ENCODE measurements at places on chromosomes 6 and 20. TPM values are rescaled to one million over a fixed set of nuclear protein-coding genes. Genes with fewer than 3 reads are reported as not detected.
A peak's percentile ranks its signal among the peaks of the same experiment; 100 is the strongest.

GRCh38 chr20:53748821-53749421, 155.3 kb upstream of the ZNF217 start:
- H3K4me3 ChIP-seq = no peak overlapping the region
- H3K4me1 ChIP-seq = peaks cover 8% of the 10 kb centered on the region
- no peak for DNase-seq
- H3K27me3 ChIP-seq = no peaks in the 10 kb centered on the region
- H3K36me3 ChIP-seq = no peaks in the 10 kb centered on the region

- DNase-seq = no peak
- H3K4me1 ChIP-seq = no peaks in the 10 kb centered on the region
- H3K36me3 ChIP-seq = no peaks in the 10 kb centered on the region
- no peak overlapping the region for H3K27ac ChIP-seq
- H3K4me3 ChIP-seq = no peak overlapping the region
These were observed 161.5 kb upstream of the POU3F2 start for GRCh38 chr6:98672681-98673475.

GRCh38 chr20:4607287-4607713, 114.4 kb upstream of the PRND start:
- no peaks in the 10 kb centered on the region for H3K36me3 ChIP-seq
- no peak overlapping the region for H3K27ac ChIP-seq
- peak; percentile 44 for DNase-seq
- no peaks in the 10 kb centered on the region for H3K27me3 ChIP-seq
- no peaks in the 10 kb centered on the region for H3K4me1 ChIP-seq

DNA sequence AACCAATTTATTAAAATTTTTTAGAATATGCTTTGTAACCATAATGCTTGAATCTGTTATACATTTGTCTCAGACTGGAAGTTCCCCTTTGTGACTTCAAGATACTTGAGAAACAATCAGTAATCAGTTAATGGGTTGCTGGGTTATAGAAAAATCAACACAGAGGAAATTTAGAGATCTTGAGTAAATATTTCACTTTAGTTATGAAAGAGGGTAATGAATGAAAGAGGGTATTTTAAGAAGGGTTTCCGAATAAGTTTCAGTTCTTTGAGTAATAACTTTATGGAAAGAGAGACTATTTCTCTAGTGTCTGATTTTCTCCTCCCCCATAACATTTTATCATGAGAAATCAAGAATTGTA, 21.4 kb downstream of the ZFAND3 start:
- DNase-seq = no peak
- H3K4me3 ChIP-seq = no peak overlapping the region
- H3K27me3 ChIP-seq = no peaks in the 10 kb centered on the region
- H3K27ac ChIP-seq = no peak overlapping the region

GRCh38 chr6:147467886-147468285, 40.6 kb upstream of the SAMD5 start:
- no peak overlapping the region for H3K4me3 ChIP-seq
- no peak overlapping the region for H3K27ac ChIP-seq
- no peaks in the 10 kb centered on the region for H3K27me3 ChIP-seq
- no peak for DNase-seq

DNA sequence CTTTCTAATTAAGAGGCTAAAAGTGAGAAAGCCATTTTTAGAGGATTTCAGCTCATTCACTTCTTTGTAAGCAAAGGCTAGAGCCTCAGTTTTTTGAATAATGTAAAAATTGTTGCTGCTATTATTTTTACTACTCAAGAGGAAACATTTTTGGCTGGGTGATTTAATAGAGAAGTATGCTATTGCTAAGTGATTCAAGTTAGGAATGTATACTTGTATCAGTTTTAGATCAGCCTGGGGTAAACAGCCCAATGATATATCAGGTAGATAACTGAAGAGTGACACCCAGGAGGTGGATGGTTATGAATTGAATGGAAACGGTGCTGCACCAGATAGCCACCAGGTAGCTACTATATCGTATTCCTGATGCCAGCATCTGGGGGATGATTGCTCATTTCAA, 9.2 kb downstream of the QKI start:
- no peaks in the 10 kb centered on the region for H3K27me3 ChIP-seq
- H3K36me3 ChIP-seq = no peaks in the 10 kb centered on the region

DNA sequence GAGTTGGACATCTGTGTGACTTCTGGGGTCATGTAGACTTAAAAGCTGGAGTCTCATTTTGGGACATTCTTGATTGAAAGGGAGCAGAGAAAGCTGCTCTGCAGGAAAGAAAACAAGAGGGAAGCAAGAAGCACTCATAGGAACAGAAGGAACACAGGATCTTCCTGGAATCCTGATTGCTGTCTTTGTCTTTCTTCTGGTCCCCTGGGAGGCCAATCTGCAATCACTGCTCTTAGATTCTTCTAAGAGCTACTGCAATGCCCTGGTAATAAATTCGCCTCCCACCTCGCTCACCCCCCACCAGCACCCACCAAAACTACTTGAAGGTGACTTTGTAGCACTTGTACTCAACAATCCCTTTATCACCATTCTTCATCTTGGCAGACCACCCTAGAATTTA, 51.8 kb downstream of the SLC35B3 start:
- no peak overlapping the region for H3K4me3 ChIP-seq
- no peaks in the 10 kb centered on the region for H3K27me3 ChIP-seq
- no peaks in the 10 kb centered on the region for H3K36me3 ChIP-seq

GRCh38 chr6:44514576-44515193, 127.2 kb downstream of the CDC5L start:
- no peaks in the 10 kb centered on the region for H3K36me3 ChIP-seq
- DNase-seq = no peak
- H3K27me3 ChIP-seq = no peaks in the 10 kb centered on the region
- no peaks in the 10 kb centered on the region for H3K4me1 ChIP-seq
- H3K27ac ChIP-seq = no peak overlapping the region

DNA sequence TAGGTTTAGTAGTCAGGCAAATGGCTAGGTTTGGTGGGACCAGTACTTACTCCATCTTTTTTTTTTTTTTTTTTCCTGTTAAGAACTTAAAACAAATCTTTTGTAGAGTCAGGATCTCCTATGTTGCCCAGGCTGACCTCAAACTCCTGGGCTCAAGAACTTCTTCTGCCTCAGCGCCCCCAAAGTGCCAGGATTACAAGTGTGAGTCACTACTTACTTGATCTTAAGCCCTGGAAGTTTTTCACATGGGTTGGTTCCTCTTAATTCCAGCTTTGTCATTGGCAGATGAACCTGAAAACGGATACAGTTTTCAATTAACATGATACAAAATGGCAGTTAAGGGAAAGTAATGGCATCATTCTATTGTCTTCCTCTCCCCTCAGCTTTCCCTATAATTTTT, 179.4 kb upstream of the JAG1 start:
- H3K36me3 ChIP-seq = no peaks in the 10 kb centered on the region
- H3K4me1 ChIP-seq = no peaks in the 10 kb centered on the region
- no peak overlapping the region for H3K27ac ChIP-seq
- no peak for DNase-seq

GRCh38 chr20:46438156-46438750, 31.8 kb upstream of the ELMO2 start:
- no peaks in the 10 kb centered on the region for H3K36me3 ChIP-seq
- no peaks in the 10 kb centered on the region for H3K4me1 ChIP-seq
- DNase-seq = no peak
- no peak overlapping the region for H3K27ac ChIP-seq
- H3K4me3 ChIP-seq = no peak overlapping the region

GRCh38 chr6:149681209-149681608, 32.7 kb upstream of the KATNA1 start:
- no peaks in the 10 kb centered on the region for H3K27me3 ChIP-seq
- H3K27ac ChIP-seq = no peak overlapping the region
- H3K36me3 ChIP-seq = no peaks in the 10 kb centered on the region
- no peak for DNase-seq
- H3K4me1 ChIP-seq = no peaks in the 10 kb centered on the region

DNA sequence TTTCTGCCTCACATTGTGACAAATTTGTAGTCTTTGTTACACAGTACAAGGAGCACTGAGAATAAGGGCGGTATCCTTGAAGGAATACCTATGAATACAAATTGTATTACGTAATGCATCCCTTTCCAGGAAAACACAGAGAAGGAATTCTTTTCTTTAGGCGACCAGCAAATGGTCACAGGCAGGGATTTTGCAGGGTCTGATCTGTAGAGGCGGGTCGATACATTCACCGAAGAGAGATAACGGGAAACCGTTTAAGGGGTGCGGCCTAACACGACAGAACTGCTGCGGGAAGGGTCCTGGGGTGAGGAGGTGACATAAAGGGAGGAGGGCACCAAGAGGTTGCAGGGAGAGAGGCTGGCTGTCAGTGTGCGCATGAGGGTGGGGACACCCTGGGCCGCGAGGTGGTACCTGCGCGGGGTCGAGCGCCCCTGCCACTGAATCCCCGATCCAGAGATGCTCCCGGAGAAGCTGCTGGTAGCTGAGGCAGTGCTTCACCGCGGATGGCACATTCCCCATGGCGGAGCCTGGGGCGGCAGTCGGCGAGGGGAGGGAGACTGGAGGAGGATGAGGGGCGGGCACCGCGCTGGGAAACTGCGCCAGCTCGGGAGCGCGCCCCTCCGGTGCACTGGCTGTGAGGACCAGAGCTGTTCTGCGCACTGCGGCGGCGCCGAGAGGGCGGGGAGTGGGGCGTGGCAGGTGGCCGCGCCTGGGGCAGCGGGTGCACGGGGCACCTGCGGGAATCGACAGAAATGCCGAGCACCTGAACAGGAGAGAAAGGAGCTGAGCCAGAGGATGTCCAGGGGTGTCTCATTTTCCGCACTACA, at the start of gene HMGCLL1:
HMGCLL1 (minus strand) TSS at position 656 of the 827 bp plus-strand sequence; CDS start at position 519, 137 bp downstream.
- no peaks in the 10 kb centered on the region for H3K4me1 ChIP-seq
- H3K27ac ChIP-seq = peak within 1 kb of the TSS; percentile 26
- no peaks in the 10 kb centered on the region for H3K36me3 ChIP-seq
- peak within 1 kb of the TSS; percentile 33 for H3K4me3 ChIP-seq
- no peaks in the 10 kb centered on the region for H3K27me3 ChIP-seq
- no peak for DNase-seq

- no peaks in the 10 kb centered on the region for H3K4me1 ChIP-seq
- no peaks in the 10 kb centered on the region for H3K27me3 ChIP-seq
- DNase-seq = no peak
- H3K36me3 ChIP-seq = no peaks in the 10 kb centered on the region
- no peak overlapping the region for H3K4me3 ChIP-seq
These were observed 706.2 kb upstream of the GJE1 start for GRCh38 chr6:141426400-141426980.

GRCh38 chr20:32056708-32057483, 4.9 kb downstream of the HCK start:
- H3K4me1 ChIP-seq = no peaks in the 10 kb centered on the region
- no peak overlapping the region for H3K27ac ChIP-seq
- peaks cover under 1% of the 10 kb centered on the region for H3K27me3 ChIP-seq
- no peaks in the 10 kb centered on the region for H3K36me3 ChIP-seq

DNA sequence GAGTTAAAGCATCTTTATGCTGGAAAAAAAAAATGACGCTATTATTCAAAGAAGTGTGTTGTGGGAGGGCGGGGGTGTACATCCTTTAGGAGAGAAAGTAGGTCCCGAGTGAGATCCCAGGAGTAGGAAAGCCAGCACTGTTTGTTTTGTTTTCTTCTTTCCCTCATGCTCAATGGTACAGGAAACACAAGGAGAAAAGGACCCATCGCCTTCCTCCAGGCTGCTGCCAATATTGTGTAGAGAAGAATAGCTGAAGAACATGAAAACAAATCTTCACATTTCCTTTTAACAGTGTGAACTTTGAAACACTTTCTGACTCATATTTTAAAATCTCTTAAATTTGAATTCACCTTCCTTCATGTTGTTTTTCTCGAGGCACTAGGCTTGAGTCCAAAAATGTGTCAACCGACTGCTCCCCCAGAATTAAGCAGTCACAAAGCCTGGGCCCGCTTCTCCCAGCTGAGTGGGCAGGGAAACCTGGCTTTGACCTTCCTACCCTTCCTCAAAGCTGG, 22.3 kb downstream of the PPP1R16B start:
- H3K27ac ChIP-seq = no peak overlapping the region
- no peak for DNase-seq
- H3K27me3 ChIP-seq = no peaks in the 10 kb centered on the region
- H3K4me1 ChIP-seq = no peaks in the 10 kb centered on the region

GRCh38 chr6:143872201-143872600, 7.9 kb downstream of the ZC2HC1B start:
- no peak for DNase-seq
- no peak overlapping the region for H3K27ac ChIP-seq
- H3K4me3 ChIP-seq = no peak overlapping the region
- H3K27me3 ChIP-seq = no peaks in the 10 kb centered on the region

- DNase-seq = peak; percentile 21
- H3K4me3 ChIP-seq = peak overlapping the region; percentile 57
- H3K36me3 ChIP-seq = no peaks in the 10 kb centered on the region
- H3K27me3 ChIP-seq = no peaks in the 10 kb centered on the region
- no peaks in the 10 kb centered on the region for H3K4me1 ChIP-seq
These were observed 56.6 kb upstream of the RREB1 start for GRCh38 chr6:7050872-7051779.

DNA sequence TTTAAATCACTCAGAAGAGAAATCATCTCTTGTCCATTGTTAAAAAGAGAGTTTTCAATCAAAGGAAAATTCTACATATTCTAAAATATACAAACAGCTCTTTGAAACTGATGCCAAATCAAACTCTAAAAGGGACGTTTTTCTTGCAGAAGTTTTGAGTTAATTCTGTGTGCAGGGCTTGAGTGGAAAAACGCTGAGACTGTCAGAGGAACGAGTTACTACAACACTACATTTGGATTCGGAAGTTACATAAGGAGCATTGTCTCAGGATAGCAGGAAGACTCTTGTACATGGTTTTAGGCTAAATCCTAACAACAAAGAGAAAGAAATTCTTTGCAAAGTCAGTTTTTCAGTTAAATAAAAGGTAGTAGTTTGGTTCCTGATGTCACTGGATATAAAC, 155.7 kb upstream of the SUPT3H start:
- H3K4me3 ChIP-seq = no peak overlapping the region
- H3K27ac ChIP-seq = peak overlapping the region; percentile 18
- no peak for DNase-seq
- H3K4me1 ChIP-seq = peaks cover 3% of the 10 kb centered on the region
- no peaks in the 10 kb centered on the region for H3K36me3 ChIP-seq

DNA sequence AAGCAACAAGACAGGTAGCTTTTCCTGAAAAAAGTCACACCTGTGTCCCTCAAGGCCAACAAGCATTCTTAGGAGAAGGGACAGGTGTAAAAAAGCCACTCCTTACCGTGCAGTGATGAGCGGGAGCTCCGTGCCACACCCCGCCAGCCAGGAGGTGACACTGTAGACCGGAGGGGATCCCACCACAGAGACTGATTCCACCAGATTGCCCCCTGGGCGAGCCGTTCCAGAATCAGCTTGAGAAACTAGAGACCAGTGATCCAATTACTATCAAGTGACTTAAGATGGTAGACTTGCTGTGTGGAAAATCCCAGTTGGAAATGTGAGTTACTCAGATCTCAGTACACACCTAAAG, 37.4 kb downstream of the PKHD1 start:
- no peaks in the 10 kb centered on the region for H3K36me3 ChIP-seq
- no peaks in the 10 kb centered on the region for H3K4me1 ChIP-seq
- H3K4me3 ChIP-seq = no peak overlapping the region
- DNase-seq = no peak

GRCh38 chr6:89051676-89052075, 28.9 kb upstream of the PNRC1 start:
- no peak overlapping the region for H3K4me3 ChIP-seq
- DNase-seq = no peak

GRCh38 chr6:139375226-139376016, 973 bp upstream of the CITED2 start:
- peaks cover 3% of the 10 kb centered on the region for H3K4me1 ChIP-seq
- peak overlapping the region; percentile 90 for H3K27ac ChIP-seq
- no peaks in the 10 kb centered on the region for H3K36me3 ChIP-seq
- H3K4me3 ChIP-seq = peak overlapping the region; percentile 84
- DNase-seq = peak; percentile 96

SLC17A3 gene
- not detected for total RNA-seq

LPIN3 gene
- 30.4 TPM for total RNA-seq

ASIP gene
- not detected for total RNA-seq

TAGAP gene
- total RNA-seq = 2.6 TPM

PDYN gene
- total RNA-seq = 0.28 TPM

SNAP25 gene
- total RNA-seq = 10.0 TPM

MRAP2 gene
- total RNA-seq = 10.6 TPM
